ENCODE measurements at places on chromosomes 7 and 10. TPM values are rescaled to one million over a fixed set of nuclear protein-coding genes. Genes with fewer than 3 reads are reported as not detected.

- no peak for DNase-seq
Measured at GRCh38 chr10:32051926-32052325, 4.3 kb downstream of the KIF5B start.

DNA sequence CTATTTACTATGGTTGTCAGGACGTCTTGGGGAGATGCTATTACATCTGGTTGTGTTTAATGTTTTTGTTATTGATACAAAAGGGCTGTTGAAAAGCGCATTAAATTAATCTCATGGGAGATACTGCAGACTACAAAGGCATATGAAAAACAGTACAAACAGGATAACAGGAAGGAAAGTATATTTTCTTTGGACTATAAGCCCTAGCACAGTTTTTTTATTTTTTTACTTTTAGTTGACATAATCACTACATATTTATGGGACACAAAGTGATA is 341.3 kb downstream of the ARL4A start:
- DNase-seq = no peak

The NEBL gene
- polyA plus RNA-seq = 8.1 TPM

GRCh38 chr10:125775491-125776106 is at the start of gene MMP21:
TSS of gene MMP21 (minus strand) at chr10:125775821. CDS start at chr10:125775821, 0 bp downstream.
- no peak for DNase-seq

DNA sequence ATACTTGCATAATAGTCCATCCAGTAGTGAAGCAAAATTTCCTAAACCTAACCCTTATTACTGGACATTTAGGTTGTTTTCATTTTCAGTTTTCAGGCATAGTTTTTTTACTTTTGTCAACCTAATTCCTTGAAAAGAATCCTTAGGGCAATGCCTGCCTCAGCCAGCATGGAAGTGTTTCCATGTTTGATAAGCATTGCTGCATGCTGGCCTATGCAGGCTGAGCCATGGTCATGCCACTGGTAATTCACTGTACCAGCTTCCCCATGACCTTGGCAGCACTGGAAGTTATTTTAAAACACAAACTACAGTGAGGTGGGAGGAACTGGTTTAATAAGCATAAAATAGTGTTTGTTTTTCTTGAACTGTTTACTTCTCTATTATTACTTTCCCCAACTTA is 27.8 kb upstream of the PLCE1 start:
- no peak for DNase-seq

Data from muscle of back (tissue), 13 donors.